Caudate nucleus (tissue), 63 donors: ENCODE measurements at places on chromosomes 6 and 20.

DNA sequence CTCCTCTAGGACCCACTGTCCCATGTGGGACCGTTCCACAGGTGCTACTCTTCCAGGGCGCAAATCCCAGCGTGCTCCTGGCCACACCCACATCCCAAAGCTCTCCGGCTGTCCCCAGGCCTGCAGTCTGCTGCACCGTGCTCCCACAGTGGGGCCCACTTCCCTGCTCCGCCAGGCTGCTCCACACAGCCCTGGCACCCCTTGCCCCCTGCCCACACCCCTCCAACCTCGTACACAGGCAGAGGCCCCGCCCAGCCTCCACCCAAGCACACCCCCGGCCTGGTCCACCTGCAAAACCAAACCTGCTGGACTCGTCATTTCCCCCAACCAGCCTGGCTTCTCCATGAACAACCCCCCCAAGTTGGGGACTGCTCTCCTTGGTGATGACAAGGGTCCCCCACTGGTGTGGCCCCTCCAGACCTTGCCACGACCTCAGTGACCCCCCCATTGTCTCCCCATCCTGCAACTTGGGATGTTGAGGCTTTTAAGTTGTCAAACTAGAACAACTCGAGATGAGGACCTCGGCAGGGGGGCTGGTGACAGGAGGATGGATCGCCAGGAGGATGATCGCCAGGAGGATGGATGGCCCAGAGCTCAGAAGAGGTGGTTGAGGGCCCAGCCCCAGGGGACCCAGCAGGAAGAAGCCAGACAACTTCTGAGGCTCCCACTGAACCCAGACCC, 27.1 kb downstream of the YTHDF1 start:
- DNase-seq = no peak

GRCh38 chr6:36946526-36946925, 8.0 kb upstream of the PI16 start:
- no peak for DNase-seq

GRCh38 chr6:124423621-124424020, 538.6 kb upstream of the RNF217 start:
- DNase-seq = no peak

DNA sequence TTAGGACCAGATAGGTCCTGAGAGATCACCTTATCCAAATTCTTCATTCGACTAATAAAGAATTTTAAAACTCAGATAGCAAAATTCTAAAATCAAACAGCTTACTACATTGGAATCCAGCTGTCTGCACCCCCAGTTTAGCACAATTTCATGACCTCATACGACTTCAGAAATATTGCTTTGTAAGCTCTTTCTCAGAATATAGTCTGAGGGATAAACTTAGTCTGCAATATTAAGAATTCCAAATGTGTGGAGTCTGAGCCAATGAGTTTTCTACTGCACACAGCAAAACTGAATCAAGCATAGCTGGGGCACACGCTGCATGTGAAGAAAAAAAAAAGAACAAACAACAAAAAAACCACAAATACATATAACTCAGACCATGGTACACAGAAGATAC, 541.6 kb upstream of the CHD6 start:
- DNase-seq = no peak

DNA sequence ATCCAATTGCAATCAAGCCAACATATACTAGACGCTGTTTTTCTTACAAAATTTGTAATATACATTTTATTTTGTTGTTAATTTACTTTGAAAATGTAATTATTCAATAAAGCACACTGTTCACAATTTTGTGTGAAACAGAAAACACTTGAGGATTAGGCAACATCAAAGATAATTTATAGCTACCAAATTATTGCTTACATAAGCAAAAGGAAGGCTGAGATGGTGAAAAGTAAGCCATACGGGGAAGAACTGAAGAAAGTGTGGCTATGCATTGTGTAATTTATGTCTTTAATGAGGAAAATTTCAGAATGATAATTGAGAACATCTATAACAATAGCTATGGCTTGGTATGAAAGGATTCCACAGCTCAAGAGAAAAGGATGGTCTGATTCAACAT, 192.0 kb downstream of the RNF144B start:
- no peak for DNase-seq

DNA sequence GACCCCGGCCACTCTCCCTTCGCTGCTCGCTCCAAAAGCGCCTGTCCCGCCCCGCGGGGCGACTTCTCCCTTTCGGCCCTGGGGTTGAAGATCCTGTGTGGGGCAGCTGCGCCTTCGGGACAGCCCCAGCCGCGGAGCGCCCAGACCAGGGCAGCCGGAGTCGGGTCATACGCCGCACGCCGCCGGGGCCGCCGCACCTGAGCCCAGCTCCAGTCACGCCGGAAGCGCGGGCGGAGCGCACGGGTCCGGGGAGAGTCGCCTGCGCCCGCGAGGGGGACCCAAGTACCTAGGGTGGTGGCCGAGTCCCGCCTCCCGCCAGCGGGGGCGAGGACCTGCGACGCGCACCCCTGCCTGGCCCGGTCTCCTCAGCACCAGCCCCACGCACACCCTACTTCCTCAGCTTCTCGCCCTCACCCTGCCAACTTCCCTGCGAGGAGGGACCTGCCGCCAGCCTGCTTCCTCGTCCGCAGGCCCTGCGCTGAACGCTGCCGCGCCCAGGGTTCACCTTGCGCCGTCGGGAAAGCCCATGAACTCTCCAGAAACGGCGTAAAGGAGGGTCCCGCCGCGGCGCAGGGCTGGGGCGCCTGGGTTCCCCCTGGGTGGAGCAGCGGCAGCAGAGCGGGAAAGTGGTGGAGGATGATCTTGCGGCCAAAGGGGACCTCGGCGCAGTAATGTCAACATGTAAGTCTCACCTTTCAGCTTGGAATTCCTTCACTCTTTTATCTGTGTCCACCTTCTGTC, at the start of gene ADGRG6:
Gene ADGRG6 (plus strand): TSS at position 357 of the 741 bp plus-strand sequence. CDS start 323 bp downstream, at position 680.
- no peak for DNase-seq

- no peak for DNase-seq
Measured at GRCh38 chr6:136534268-136534667, 16.0 kb downstream of the MAP7 start.

GRCh38 chr20:904039-904545, 12.0 kb downstream of the ANGPT4 start:
- no peak for DNase-seq

- DNase-seq = no peak
Measured at GRCh38 chr20:61127311-61128039, 124.6 kb upstream of the CDH4 start.

DNA sequence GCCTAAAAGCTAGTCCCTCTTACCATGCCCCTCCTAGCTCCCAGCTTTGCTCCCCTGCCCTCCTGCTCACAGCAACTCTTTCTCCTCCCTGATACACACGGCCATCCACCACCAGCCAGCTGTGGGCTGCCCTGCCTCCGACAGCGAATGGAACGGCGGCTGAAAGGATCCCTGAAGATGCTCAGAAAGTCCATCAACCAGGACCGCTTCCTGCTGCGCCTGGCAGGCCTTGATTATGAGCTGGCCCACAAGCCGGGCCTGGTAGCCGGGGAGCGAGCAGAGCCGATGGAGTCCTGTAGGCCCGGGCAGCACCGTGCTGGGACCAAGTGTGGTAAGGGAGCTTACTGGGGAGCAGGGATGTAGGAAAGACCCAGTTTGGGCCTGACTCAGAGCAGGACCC, 16.6 kb upstream of the ZNF76 start:
- DNase-seq = no peak

DNA sequence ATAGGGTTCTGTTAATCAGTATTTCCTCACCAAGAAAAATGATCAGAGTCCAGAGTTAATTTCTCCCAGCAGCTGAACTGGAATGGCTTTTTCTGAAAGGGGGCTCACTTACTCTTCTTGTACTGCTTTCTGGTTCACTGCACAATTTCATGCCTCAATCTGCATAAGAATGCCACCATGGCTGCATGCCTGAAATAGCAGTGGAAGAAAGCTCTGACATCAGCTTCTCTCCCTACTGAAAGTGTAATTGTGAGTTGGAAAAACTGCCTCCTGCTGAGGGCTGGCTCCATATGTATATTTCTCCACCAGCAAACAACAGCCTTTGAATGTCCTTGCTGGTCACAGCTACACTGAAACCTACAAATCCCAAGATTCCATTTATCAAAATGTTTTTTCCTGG, 1027.2 kb upstream of the GJE1 start:
- DNase-seq = no peak

- DNase-seq = no peak
Measured at GRCh38 chr20:25012616-25013189, 20.2 kb upstream of the APMAP start.

DNA sequence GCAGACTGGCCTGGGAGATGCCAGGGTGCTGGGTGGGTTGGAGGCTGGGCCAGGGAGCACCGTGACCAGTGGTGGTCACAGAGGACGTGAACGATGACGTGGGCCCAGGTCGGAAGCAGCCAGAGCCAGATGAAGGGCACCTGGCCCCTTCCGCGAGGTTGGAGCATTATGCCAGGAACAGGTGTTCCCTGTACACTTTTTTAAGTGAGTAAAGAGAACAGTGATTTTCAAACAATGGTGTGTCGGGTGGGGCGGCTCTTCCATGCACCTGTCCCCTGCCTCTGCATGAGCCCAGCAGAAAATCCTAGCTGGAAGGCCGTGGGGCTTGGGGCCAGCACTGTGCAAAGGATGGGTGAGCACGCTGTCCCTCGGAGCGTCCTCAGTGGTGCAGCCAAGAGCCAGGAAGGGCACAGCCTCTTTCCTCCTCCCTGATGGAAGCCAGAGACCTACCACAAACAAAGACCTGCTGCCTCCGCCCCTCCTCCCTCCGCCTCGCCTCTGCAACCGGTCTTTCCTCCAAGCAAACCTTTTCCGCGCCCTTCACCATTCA, 350.5 kb downstream of the ZFAND3 start:
- no peak for DNase-seq

- DNase-seq = no peak
Measured at GRCh38 chr6:169795196-169795595, 43.8 kb downstream of the ERMARD start.

GRCh38 chr20:51639206-51639832, 96.8 kb upstream of the NFATC2 start:
- DNase-seq = no peak

DNA sequence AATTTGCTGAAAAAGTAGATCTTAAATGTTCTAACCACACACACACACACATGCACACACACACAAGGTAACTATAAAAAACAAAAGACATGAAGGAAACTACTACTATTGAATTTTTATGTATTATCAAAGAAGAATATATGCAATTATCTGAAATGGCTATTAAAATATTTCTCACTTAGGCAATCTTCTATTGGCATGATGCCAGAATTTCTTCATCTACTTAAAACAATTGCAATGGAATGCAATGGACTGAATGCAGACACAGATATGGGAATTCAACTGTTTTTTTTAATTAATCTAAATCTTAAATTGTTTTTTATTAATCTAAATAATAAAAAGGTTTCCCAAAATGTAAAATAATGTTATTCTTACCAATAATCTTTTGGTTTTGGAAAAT, 152.6 kb upstream of the SMLR1 start:
- DNase-seq = no peak

GRCh38 chr6:16286151-16286522, 47.8 kb downstream of the GMPR start:
- peak; percentile 68 for DNase-seq

GRCh38 chr20:63625771-63626423, 1.0 kb downstream of the GMEB2 start:
- DNase-seq = no peak

DNA sequence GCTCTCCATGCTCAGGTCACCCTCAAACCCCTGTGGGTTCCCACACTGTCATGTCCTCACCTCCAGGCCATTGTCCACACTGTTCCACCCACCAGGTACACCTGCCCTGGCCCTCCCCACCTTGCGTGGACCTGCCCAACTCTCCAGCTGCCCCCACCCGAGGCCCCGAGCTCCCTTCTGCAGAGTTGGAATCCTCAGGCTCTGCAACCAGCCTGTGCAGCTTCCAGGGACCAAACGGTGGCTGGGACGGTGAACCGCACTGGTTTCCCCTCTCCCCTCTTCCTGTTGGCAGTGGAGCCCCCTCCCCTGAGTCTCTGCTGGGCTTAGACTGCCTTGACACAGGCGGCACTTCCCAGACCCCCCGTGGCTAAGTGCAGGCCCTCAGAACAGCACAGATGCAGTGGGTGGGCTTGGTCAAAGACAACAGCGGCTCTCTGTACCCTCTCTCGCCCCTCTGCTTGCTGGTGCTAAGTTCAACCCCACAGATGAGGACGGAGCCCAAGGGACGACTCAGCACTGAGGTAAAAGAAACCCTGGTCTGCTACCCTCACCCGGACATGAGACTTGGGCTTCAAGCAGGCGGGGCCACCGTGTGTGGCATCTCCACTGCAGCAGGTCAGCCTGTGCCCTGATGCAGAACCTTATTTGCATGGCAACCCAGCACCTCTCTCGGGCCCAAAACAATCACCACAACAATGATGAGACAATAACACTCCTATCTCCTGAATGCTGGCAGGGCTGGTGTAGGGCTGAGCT, 11.0 kb downstream of the ZBP1 start:
- no peak for DNase-seq

DNA sequence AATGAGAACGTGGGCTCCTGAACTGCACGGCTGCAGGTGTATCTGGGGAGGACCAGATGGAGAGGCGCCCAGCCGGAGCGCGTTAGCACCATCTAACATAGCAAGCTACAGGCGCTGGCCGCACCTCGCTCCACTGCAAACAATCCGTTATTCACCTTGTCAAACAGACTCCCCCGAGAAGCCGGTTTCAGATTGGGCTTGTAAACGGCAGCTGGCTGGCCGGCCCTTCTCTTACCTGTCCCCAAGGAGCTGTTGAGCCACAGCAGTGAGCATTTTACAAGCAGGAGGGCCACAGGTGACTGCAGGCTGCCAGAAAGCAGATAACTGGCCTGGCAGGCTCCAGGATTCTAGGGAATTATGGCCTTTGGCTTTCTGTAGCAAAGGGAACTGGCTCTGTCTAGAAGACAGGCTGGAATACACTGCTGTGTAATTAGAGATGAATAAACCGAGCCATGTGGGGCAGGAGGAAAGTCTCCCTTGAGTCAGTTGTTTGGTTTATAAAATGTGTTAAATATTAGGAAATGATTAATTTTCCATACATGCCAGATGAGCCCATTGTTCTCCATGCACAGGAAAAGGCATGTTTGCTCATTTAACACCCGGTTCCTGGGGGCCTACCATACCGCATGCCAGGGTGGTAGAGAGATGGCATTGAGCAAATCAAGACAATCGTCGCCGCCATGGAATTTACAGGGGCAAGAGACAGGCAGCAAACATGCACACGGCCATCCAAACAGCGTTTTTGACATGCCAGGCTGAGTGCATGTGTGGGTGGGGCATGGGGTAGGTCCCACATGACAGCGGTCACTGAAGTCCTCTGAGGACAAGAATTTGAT, 159.3 kb downstream of the NFATC2 start:
- DNase-seq = no peak

- DNase-seq = no peak
Measured at GRCh38 chr20:18712131-18712530, 101.5 kb upstream of the SCP2D1 start.

GRCh38 chr6:29442719-29443118, 3.6 kb downstream of the OR10C1 start:
- DNase-seq = no peak
